ENCODE measurements at places on chromosomes 6 and 20.

GRCh38 chr6:78841111-78841510 lies 26.2 kb upstream of the IRAK1BP1 start:
- DNase-seq = no peak

DNA sequence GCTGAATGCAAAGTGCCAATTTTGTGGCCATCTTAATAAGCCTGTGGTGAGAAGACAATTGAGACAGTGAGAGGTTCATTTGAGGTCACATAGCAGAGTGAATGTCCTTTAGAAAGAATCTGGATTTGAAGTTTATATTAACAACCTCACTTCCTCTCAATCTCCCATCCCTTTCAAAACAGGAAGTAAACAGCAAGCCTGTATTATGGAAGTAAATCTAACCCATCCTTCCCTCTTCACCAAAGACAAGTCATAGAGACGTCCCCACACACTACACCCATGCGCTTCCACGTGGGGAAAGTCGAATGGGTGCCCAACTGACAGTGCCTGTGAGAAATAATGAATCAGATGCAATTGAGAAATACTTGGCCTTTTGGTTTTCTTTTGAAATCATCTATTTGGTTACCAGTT lies 28.8 kb upstream of the CCND3 start:
- DNase-seq = no peak

GRCh38 chr6:88587150-88587520 lies 376.3 kb downstream of the RNGTT start:
- DNase-seq = no peak

GRCh38 chr20:46852313-46852712 lies 42.3 kb upstream of the EYA2 start:
- DNase-seq = no peak

- DNase-seq = no peak
Measured at GRCh38 chr20:45341579-45341938, 6.7 kb downstream of the SDC4 start.

DNA sequence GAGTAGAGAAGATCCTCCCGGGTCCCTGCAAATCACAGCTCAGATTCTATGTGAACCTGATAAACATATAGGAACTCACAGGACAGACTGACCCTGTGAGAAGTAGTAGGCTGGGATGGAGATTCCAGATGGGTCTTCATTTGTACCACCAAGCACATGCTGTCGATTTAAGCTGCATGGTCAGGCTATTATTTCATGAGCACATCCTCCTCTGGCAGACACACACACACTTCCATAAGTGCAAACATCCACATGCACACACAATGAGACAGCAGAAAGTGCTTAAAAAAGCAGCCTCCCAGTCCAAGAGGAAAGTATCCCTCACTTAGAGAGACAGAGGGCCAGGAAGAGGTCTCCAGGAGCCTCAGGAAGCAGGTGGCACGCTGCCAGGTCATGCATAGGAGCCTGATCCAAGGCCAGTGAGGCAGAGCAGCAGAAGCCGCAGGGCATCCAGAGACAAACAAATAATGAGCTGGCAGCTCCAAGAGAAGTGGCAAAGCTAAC lies 131.8 kb downstream of the UNC5CL start:
- no peak for DNase-seq

DNA sequence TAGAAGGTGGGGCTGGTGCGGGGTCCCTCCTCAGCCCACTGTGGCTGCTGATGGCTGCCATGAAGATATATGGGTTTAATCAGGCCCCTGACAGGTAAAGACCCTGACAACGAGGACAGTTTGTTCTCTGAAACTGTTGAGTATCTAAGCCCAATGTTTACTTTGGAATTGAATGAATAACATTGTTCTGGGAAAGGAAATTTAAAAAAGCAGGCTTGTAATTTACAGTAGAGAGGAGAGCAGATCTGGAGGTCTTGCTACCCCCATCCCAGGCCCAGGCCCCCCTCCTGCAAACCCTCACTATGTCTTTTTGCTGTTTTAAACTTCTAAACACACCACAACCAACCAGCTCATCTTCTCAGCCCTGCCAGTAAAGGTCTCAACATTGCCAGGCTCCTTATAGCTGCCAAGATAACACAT lies 171.3 kb downstream of the CDC5L start:
- no peak for DNase-seq

DNA sequence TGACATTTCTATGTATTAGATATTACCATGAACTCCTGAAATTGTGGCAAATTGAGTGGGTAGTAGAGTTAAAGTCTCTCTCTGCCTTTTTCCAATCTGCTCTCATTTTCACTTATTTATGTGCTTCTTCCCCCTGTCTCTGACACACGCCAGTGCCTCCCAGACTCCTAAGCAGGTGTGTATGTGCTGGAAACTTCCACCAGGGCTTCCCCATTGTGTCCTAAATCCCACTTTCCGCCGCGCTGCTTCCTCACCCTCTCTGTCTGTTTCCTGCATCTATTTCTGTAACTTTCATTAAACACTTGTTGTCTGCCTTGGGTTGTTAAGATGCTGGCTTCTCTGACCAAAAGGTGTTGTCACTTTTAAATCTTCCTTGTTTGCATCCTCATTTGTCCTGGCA lies 97.6 kb upstream of the HDGFL1 start:
- no peak for DNase-seq

DNA sequence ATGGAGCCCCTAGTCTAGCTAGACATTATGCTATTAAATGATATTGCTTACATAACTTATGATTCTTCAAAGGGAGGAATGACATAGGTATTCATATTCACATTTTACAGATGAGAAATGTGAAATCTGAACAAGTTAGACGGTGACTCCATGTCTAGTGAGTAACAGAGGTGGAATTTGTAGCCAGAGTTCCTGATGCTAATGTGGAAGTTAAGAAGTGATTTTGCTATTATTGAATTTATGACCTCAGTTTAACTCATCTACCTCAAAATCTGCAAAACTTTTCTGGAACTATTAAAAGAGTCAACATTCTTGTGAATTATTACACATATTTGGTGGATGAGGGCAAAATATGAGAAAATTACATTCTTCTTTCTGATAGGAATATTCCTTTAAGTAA lies 347.6 kb upstream of the MMS22L start:
- no peak for DNase-seq

- no peak for DNase-seq
Measured at GRCh38 chr6:4664117-4664626, 112.0 kb upstream of the CDYL start.

- DNase-seq = no peak
Measured at GRCh38 chr6:16199804-16200203, 38.6 kb upstream of the GMPR start.

DNA sequence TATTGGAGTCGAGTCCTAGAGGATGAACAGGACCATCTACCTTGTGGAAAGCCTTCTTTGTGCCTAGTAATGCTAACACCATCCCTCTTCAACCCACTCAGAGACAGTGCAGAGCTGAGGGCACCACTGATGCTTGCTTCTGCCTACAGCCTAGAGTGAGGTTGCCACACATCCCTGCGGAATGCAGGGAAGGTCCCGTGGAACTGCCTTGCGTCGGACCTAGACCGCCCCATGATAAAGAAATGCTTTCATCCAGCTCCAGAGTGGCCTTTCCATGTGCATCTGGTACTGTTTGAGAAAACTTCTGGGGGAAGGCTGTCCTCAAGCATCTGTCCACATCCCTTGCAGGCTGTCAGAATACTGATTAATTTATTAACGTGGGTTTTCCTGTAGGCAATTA lies 168.4 kb downstream of the PHACTR1 start:
- no peak for DNase-seq

DNA sequence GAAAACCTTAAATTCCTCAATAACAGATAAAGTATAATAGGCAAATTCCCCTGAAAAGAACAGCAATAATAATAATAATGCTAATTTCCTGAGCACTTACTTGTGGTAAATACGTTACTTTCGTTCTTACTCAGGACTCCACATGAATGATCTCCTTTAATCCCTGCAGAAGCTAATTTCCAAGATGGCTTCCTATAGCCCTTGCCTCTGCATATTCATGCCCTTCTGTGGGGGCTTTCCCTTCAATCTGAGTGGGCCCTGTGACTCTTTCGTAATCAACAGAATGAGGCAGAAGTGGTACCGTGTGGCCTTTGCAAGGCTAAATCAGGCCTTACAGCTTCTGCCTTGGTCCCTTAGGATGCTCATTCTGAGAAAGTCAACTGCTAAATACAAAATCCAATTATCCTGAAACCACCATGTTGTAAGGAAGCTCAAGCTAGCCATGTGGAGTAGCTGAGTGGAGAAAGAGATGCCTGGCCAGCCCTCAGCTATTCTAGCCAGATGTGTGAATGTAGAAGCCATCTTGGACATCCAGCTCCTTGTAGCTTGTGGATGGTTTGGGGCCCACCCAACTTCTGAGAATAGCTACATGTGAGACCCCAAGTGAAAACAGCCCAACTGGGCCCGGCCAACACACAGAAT lies 50.5 kb downstream of the MCUR1 start:
- no peak for DNase-seq

GRCh38 chr20:42024653-42025052 lies 406.5 kb upstream of the CHD6 start:
- no peak for DNase-seq

- DNase-seq = no peak
Measured at GRCh38 chr6:5401845-5402738, 140.8 kb downstream of the FARS2 start.

- DNase-seq = no peak
Measured at GRCh38 chr6:67667637-67668422, 967.3 kb upstream of the ADGRB3 start.

GRCh38 chr6:168331058-168331457 lies 11.5 kb upstream of the DACT2 start:
- no peak for DNase-seq

DNA sequence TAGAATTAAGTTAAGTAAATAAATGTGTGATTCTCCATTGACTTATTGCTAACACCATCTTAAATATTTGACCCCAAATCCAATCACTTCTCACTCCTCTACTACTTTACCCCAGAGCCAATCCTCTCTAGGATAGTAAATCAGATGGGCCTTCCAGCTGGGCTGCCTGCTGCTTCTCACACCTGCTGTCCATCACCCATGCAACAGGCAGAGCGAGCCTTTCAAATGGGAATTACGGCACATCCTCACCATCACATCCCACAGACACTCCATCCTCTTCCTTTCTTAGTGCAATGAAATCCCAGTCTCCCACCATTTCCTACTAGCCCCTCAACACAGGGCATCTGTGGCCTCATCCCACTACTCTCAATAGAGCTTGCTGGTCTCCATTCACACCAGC lies 34.0 kb downstream of the HLA-F start:
- DNase-seq = no peak

- no peak for DNase-seq
Measured at GRCh38 chr20:36311854-36312723, 6.0 kb downstream of the DLGAP4 start.

- DNase-seq = no peak
Measured at GRCh38 chr20:25272223-25273000, 24.5 kb downstream of the PYGB start.

- DNase-seq = no peak
Measured at GRCh38 chr6:11601776-11602605, 64.4 kb downstream of the TMEM170B start.

- no peak for DNase-seq
Measured at GRCh38 chr6:35085359-35086281, 55.5 kb downstream of the TCP11 start.

DNA sequence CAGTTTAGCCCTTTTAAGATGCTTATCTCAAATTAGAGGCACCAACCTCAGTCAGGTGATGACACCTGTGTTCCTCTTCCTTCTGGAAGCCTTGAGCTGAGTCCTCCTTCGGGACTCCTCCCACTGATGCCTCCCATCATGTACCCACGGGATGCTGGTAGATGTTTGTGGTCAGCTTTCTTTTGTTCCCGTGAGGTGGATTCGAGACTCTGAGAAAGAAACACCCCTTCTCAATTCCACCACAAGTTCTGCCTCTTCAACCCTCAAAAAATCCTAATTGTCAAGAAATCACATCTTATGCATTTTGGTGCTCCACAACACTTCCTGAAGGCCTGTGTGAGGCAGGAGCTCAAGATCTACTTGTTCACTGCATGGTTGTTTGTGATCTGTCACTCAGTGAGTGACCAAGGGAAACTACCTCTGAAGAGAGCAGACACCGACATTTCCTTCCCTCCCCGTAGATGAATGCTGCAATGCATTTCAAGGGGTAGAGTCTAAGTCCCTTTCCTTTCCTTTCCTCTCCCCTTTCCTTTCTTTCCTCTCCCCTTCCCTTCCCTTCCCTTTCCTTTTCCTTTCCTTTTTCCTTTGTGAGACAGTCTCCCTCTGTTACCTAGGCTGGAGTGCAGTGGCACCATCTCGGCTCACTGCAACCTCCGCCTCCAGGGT lies 50.5 kb downstream of the PCNA start:
- DNase-seq = no peak

DNA sequence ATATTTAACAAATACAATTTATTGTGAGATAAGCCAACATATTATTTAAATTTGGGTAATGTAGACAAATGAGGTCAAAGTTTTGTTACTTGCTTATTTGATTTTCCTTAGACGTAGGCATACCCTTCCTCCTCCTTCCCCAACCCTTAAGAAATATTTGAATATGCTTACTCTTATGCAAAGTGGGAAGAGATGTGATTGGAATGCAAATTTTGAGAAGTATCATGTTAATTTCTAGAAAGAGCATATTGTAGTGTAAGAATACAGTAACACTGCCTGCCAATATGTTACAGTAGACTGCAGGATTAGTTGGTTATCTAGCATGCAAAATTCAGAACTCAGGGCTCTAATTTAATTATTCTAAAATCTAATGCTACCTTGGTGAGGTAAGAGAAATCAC lies 32.9 kb downstream of the CRISP1 start:
- DNase-seq = no peak

- no peak for DNase-seq
Measured at GRCh38 chr6:163260911-163261310, 153.6 kb upstream of the QKI start.

DNA sequence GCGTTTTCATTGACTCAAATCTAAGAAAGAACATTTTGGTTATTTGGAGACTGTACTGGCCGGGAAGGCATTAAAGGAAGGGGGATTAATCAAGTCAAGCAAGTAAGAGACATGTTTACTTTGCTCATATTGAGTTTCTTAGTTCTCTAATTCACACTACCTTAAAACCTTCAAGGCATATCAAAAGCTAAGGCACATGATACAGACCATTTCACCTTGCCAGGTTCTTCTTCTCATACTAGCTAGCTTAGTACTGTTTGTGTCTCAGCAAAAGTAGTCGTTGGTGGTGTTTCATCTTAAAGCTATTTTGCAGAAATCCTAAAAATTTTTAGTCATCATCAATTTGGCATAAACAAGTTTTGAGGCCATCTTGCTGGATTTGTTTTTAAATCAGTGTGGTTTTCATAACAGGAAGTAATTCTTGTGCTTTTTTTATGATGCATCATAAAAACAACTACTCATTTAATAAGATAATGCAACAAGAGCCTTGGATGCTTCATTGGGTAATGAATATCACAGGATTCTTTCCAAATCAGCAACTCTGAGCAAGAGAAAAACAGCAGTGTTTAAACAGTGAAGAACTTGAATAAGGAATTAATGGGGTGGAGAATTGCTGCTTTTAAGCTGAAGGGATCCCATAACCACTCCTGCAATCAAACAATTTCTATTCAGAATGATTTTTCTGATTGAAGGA lies 425.3 kb downstream of the EPM2A start:
- DNase-seq = no peak

DNA sequence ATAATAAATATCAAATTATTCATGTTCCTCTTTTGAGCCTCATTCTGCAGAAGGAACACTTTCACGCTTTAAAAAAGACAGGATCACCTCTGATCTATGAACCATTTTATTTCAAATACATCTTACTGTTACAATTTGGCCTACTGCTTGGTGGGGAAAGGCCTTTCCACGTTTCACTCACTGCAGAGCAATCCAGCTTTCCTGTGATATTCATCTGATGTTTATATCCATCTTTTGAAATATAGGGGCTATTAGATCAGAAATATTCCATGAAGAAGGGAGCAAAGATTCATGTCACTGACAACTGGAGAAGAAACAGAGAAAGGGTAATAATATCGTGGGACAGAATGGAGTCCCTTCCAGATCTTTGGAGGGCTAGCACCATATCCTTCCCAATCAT lies 262.9 kb downstream of the ADGB start:
- no peak for DNase-seq
